ENCODE measurements at places on chromosomes 7 and 10. TPM values are rescaled to one million over a fixed set of nuclear protein-coding genes. Genes with fewer than 3 reads are reported as not detected.

- no peak for DNase-seq
These were observed 1221.5 kb upstream of the SORCS1 start for GRCh38 chr10:108385963-108386362.

DNA sequence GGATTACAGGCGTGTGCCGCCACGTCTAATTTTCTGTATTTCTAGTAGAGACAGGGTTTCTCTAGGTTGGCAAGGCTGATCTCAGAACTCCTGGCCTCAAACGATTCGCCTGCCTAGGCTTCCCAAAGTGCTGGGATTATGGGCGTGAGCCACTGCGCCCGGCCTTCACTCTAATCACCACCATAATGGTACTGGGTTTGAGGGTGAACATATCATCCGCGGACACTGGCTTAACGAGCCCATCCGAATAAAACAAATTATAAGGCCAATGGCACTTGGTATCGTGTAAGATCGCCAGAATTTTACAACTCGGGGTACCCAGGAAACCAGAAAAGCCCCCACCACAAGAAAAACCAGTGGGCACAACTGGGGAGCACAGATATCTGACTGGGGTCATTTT, 580 bp downstream of the FAM200A start:
- peak; percentile 22 for DNase-seq

DNA sequence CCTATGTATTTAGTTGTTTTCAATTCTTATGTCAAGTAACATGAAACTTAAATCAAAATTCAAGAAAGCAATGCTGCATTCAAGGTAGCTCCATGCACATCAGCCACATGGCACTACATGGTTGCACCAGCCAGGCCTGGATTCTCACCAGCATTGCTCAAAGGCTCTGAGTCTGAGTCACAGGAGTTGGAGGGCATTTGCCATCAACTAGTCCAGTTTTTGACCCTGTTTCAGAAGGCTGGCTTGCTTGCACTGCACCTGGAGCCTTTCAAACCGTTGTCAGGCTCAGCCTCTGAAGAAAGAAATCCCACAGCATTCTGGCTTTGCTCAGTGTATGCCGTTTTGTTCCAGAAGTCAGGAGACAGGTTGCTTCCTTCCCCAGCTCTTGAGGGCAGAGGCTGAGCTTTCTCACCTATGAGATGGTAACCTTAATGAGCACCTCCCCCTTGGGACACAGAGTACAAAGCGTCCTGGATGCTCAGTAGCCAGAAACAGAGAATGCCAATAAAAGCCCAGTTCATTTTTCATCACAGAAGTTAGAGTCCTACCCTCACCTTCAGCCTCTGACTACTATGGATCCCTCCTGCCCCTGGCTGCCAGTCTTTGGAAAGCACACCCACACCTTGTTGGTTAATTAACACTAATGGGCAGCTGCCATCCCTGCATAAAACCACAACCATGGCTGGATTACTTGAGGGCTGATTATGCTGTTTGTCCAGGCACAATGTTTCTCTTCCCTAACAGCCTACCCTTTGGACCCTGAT, 288.4 kb upstream of the LRRTM3 start:
- DNase-seq, result peak; percentile 10

- no peak for DNase-seq
These were observed 21.2 kb downstream of the TECTB start for GRCh38 chr10:112304267-112304859.

- DNase-seq, result no peak
These were observed 196.1 kb upstream of the KLF14 start for GRCh38 chr7:130929896-130930659.

Gene ATP6V0E2
- 220 TPM for total RNA-seq

Gene SPDYE5
- not detected for total RNA-seq

Gene METTL27
- 5.2 TPM for total RNA-seq

All from cardiac muscle cell (in vitro differentiated cells and primary cell).